PC-9 (cell line): ENCODE measurements at places on chromosomes 2 and 18. TPM values are rescaled to one million over a fixed set of nuclear protein-coding genes. Genes with fewer than 3 reads are reported as not detected.

CCNYL1 gene
- total RNA-seq = 21.8 and 24.8 TPM in 2 replicates

PPP1R7 gene
- total RNA-seq = 113 and 143 TPM in 2 replicates

FOXI3 gene
- total RNA-seq = not detected in 2 replicates

MC4R gene
- not detected in 2 replicates for total RNA-seq

STAMBP gene
- 42.9 and 52.2 TPM in 2 replicates for total RNA-seq

IL1R2 gene
- 3.3 and 3.8 TPM in 2 replicates for total RNA-seq

BARD1 gene
- total RNA-seq = 29.1 and 42.0 TPM in 2 replicates

C1GALT1C1L gene
- 3.7 and 4.6 TPM in 2 replicates for total RNA-seq

XDH gene
- 5.7 and 7.7 TPM in 2 replicates for total RNA-seq

SERPINB11 gene
- not detected in 2 replicates for total RNA-seq

ZNF521 gene
- not detected in 2 replicates for total RNA-seq

RAB11FIP5 gene
- 24.4 and 25.0 TPM in 2 replicates for total RNA-seq

PSTPIP2 gene
- not detected in 2 replicates for total RNA-seq

UCN gene
- total RNA-seq = 2.8 and 4.6 TPM in 2 replicates

DYNAP gene
- not detected in 2 replicates for total RNA-seq

GRCh38 chr2:71882236-71882946 is 265.3 kb downstream of the CYP26B1 start:
- DNase-seq = no peak

GRCh38 chr2:118006326-118006725 is 7.5 kb downstream of the CCDC93 start:
- DNase-seq = no peak

DNA sequence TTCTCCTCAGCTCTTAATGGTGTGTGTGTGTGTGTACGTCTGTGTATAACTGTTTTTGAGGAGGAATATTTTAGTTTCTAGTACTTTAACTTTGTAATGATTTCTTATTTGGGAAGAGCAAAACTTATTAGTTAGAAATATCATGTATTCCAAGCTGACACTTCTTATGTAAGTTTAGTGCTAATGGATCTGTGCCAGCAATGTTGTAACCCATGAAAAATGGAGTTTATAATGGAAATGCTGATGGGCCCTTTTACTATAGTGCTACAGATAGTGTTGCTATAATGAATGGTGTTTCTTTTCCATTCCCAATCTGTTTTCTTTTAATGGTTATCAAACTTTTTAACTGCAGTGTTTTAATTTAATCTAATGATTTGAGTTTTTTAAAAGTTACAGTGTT is 49.8 kb upstream of the OTX1 start:
- DNase-seq = no peak

DNA sequence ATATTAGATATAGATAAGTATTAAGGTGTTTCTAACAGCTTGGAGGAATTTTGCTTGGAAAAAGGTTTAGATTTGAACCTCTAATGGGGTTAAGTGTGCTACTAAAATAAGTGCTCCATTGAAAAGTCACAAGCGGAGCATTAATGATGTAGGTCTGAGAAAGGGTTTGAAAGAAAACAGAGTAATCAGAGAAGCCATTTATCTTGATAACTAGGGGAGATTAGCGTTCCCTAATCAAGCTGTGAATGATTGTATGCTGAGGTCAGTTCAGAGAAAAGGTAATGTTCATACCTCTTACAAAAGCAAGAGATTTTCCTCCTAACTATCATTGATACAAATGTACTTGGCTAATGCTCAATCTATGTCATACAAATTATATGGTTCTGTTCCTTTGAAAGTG is 1.5 kb downstream of the ARHGAP25 start:
- DNase-seq = no peak

DNA sequence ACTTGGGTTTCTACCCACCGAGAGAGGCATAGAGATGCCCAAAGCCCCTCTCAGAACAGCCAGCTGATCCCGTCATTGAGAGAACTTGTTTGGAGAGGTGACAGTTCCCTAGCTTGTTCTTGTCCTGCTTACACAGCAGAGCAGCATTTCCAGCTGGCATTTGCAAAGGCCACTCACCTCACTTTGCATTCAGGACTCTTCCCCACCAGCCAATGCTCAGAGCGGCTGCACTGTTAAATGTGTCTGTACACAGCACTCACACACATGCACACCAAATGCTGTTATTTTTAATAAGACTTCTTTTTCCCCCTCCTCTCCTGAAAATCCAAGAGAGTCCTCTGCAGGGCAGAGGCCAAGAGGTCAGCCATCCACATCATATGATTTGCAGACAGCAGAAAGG is 104.6 kb upstream of the SLC14A2 start:
- no peak for DNase-seq

DNA sequence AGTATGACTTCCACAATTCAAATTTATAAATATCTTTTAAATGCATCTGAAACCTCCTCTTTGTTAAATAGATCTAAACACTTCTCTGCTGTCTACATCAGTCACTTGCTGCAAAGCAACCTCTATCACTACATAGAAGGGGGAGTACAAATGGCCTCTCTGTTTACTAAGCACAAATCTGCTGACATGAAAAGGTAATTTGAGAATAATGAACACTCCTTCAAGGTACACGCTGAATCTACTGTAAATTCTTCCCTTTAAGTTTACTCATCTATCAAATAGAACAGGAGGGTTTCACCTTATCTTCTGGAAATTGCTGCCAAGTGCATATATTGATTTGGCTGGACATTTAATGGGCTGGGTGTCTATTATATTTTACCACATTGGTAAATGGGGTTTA is 879.6 kb downstream of the SUCLG1 start:
- DNase-seq = no peak

- DNase-seq = no peak
Measured at GRCh38 chr2:54628418-54628817, 95.0 kb upstream of the EML6 start.

DNA sequence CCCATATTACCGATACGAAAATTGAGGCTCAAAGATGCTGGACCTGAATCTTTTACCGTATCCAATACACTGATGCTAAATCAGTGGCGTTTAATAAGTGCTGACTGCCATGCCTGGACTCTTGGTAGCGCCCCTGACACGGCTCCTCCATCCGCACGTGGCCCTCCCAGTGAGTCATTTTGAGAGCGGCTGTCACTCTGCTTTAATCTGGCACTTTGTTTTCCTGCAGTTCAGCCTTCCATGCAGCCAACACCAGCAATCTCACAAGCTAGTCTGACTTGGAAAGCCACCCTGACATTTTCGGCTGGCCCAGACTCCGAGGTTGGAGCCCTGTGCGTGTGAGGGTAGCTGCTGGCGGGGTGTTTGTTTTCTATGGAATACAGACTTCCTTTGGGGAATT is 155.1 kb upstream of the LMAN1 start:
- DNase-seq = peak; percentile 37

DNA sequence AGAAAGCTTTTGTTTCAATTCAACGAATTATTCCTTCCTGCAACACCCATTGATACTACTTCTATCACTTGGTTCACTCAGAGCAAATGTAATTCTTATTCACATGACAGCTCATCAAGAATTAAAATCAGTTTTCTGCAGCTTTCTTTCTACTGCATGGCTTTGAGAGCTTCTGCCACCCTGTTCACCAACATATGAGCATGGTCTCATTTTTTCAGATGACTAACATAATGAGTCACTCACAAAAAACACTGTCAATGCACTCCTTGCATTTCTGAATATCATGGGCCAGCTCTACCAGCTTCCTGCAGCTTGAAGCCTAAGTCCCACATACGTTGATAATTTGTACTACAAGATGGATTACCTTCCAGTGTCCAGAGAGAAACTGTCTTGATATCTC is 342.9 kb downstream of the LRATD1 start:
- DNase-seq = no peak

DNA sequence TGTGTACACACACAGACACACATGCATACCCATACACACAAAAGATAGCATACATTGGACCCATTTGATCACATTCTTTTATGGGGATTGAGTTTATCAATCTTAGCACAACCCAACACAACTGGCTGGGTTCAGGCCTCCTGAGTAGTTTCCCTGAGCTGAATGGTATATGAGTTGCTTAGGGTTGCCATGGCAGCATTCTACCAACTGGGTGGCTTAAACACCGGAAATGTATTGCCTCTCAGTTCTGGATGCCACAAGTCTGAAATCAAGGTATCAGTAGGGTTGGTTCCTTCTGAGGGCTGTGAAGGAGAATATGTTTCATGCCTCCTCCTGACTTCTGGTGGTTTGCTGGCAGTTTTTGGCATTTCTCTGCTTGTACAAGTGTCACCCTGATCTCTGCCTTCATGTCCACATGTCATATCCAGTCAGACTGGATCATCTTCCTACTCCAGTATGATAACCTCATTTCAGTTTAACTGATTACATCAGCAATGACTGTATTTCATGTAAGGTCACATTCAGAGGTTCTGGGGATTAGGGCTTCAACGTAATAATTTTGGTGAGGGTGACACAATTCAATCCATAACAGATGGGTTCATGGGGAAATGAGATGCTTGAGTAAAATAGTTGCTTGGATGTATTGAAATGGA is 212.7 kb downstream of the KCNE4 start:
- DNase-seq = no peak

GRCh38 chr2:192888109-192888508 is 693.4 kb upstream of the TMEFF2 start:
- no peak for DNase-seq

DNA sequence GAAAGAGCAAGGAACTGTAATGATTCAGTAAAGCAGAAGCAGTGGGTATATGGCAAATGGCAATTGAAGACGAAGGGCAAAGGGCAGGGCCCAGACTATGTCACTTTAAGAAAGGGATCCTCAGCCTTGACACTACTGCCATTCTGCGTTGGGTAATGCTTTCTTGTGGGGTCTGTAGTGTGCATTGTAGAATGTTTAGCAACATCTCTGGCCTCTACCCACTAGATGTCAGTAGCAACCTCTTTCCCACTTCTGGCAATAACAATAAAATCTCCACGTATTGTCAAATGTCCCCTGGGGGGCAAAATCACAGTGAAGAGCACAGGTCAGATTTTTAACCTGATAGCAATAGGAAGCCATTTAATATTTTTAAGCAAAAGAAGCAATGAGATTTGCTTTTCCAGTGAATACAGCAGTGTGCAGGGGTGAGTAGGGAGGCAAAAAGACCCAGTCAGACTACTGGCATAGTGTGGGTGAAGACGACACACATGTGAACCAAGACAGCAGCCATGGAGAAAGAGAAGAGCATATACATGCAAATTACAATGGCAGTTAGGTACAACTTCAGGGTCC is 209.5 kb downstream of the DYM start:
- no peak for DNase-seq

- DNase-seq = no peak
Measured at GRCh38 chr18:50306944-50307343, 19.5 kb upstream of the CXXC1 start.

- DNase-seq = no peak
Measured at GRCh38 chr2:29202819-29203495, 87.7 kb downstream of the CLIP4 start.

DNA sequence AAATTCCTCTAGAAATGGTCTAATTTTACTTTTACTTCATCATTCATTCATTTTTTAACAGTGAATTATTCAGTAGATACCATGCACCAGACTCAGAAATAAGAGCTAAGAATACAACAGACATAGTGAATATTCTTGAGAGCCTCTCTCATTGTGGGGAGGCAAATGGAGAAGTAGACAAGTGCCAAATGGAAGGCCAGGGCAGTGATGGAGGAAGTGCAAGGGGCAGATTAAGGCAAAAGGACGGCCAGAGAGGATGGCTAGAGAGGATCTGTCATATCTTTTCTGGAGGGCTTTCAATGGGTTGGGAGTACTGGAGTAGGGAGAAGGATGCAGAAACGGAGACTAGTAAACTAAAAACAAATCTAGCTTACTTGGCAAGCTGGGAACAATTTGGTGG is 19.0 kb upstream of the RMDN2 start:
- no peak for DNase-seq

GRCh38 chr2:70523996-70524965 is 29.3 kb downstream of the TGFA start:
- DNase-seq = peak; percentile 98

DNA sequence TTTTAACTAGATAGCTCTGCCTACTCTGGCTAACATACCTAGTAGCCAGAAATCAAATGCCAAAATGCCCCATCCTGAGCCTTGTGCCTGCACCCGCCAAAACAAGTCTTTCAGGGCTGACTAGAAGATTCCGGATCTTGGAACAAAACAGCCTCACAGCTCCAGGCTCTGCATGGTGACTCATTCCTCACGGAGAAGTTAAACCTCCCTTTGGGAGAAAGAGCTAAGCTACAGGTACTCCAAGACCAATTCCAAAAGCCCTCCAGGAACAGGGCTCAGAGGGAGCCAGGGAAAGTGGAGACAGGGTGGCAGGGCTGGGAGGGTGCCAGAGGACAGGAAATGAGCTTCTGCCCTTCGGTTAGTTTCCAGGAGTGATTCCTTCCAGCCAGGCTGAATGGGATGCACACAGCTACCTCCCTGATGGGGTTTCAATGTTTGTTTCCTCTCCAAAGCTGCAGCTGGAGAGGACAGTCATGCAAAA is 295.6 kb downstream of the TNS1 start:
- peak; percentile 82 for DNase-seq

DNA sequence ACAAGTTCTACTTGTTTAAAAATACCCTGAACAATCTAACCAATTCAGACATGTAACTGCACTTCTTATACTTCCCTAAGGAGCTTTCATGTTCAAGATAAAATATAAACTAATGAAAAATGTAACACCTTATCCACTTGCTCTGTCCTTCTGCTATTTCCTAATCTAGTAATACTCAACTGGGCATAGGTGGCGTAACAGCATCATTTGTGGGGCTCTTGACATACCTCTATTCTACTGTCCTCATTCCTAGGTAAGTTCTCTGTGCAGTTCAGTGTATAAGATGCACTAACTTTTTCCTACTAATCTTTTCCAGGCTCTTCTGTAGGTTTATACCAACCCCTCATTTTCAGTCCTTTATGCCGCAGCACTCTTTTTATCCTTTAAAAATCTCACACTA is 36.7 kb downstream of the PRKD3 start:
- no peak for DNase-seq

DNA sequence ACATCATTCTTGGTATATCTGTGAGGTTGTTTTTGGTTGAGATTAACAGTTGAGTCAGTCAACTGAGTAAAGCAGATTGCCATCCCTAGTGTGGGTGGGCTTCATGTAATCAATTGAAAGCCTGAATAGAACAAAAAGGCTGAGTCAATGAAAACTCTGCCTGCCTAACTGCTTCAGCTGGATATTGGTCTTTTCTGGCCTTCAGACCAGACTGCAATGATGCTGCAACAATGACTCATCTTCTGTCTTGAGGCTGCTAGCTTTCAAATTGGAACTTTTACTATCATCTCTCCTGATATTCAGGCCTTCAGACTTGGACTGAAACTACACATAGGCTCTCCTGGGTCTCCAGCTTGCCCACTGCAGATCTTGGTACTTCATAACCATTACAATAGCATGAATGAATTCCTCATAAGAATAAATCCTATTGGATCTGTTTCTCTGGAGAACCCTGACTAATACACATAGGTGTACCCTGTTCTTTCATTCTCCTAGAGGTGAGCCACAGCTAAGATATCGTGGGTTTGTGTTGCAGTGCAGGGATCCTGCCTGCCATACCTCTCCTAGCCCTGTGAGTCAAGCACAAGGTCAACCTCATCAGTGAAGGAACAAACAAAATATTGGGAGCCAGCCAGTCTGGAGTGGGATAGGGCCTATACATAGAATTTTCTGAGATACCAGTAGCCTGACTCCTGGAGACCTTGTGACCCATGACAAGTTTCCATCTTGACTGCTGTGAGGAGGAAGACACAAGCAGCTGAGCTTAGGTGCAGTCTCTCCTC is 473.8 kb downstream of the DCC start:
- no peak for DNase-seq

- no peak for DNase-seq
Measured at GRCh38 chr18:77164763-77165485, 32.3 kb upstream of the MBP start.

GRCh38 chr18:5237083-5237722 is 40.1 kb upstream of the AKAIN1 start:
- DNase-seq = no peak

GRCh38 chr2:16404551-16405300 is 260.9 kb downstream of the CYRIA start:
- DNase-seq = no peak
